Coronary artery (tissue), 2 donors: ENCODE measurements at places on chromosomes 2 and 18.

DNA sequence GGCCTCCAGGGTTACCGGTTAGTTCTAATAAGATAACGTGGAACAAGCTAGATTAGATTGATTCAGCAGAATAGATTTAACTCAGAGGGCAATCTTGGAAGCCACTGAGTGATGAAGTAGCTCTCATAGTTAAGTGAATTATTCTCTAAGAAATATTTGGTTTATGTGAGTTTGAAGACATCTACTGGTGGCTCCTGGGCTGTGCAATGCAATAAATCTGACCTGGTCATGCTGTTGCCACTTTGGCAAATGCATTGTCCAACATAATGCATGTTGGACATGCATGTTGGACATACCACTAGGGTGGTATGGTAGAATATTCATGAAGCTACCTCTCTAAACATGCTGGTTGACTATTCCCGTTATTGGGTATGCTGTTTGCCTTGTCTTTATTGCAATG is 493.7 kb upstream of the VRK2 start:
- no peak for DNase-seq

- DNase-seq, result no peak
These were observed 19.0 kb downstream of the TWSG1 start for GRCh38 chr18:9353596-9353995.

- DNase-seq, result no peak
These were observed 136.9 kb upstream of the CAB39 start for GRCh38 chr2:230575642-230576324.

DNA sequence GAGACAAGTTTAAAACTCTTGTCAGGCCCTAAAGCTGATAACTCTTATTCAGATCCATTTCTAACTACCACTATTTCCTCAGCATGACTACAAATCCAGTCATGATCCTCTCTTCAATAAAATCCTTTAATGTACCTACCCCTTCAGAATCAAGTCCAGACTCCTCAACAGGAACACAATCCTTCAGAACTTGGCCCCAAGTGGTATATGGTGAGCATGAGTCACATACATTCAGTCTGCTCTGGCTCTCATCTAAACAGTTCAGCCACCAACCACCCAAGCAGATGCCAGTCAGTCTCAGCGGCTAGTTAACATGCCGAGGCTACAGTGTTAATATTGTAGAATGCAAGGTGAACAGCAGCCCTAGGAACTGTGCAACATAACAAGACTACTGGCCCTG is 9.7 kb downstream of the LMAN2L start:
- DNase-seq, result no peak

DNA sequence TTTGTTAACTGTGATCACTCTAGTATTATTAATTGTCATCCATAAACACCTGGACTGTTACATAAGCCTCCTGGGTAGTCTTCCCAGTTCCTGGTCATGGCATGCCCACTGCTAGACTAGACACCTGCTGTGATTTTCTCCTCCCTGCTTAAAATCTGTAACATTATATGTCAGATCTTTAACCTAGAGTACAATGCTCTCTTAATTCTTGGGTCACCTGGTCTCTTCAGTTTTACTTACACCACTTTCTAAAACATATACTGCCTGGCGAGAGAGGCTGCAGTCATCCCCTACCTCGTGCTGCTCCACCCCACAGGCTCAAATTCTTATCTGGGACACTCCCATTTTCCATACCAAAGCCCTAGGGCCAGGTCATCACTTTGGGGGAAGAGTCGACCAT is 161.3 kb downstream of the CDH2 start:
- no peak for DNase-seq

DNA sequence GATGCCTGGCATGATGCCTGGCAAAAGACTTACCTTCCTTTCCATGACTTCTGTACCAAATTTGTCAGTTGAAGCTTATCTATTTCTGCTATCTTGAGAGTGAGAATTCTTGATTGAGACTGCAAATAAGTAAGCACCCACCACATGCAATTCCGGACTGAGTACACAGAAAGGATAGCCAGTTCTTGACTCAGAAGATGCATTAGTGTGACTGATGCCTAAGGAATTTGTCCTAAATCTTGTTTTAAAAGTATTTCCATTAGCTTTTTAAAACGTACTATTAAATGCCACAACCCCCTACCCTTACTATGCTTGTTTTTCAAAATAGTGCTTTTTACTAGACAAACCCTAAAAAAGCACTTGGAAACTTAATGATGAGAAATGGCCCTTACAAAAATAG is 545 bp downstream of the MPP4 start:
- DNase-seq, result no peak

DNA sequence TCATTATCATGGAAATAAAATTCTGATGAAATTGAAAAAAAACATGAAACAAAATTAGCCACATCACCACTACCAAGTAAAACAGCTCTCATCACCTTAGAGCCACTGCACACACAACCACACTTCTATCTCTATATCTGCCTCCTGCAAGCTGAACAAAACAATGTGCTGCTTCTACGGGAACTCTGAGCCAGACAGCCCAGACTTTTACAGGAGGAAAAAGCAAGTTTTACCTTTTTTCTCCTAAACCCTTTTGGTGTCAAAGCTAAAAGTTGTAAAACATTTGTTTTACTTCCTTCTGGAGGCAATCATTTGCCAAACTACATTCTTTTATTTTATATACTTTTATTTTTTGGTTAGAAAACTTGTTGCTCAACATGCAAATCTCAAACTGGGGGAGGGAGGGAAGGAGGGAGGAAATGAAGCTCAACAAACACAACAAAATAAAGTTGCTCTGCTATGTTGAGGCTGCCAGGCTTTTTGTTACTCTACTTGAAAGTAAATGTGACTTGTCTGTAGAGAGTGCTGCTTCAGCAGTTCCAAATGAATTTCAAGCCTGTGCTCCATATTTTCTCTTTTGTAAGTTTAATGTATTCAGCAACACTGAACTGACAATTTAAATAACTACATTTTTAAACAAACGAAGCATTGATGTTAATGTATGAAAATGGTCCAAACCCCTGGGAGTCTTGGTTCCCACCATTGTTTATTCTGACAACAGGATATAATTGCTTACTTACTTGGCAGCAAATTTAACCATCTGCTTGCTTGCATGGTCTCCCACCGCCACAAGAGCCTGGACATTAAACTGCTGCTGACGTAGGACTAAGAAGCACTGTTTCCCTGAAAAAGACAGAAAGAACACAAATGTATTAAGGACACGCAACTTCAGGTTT is 24.5 kb downstream of the DARS1 start:
- DNase-seq, result no peak

DNA sequence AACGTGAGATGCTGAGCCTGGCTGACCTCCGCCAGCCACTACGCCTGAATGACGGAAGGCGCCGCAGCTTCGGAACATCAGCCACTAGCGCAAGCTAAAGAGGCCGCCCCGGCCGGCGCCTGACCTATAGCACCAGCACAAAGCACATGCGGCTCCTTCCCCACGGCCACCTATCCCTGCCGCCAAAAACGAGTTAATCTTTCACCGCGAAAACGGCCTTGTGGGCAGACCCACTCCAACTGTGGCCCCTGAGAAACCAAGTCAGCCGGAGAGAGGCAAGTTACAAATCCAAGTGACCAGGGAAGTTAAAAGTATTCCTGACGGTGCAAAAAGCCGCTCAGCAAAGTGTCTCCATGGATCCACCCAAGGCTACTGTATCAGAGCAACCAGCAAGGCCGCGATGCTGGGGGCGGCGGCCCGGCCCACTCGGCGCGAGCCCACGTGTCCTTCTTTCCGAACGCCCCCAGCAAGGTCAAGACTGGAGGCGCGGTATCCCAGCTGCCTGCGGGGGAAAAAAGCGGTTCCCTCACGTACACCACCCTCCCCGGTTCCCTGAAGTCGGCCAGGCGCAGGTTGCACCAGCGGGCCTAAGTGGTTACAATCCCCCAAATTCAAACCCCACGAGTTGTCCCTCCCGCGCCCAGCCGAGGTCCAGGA is 575 bp downstream of the HSPD1 start:
- DNase-seq, result peak; percentile 84

- no peak for DNase-seq
These were observed 33.7 kb upstream of the APCDD1 start for GRCh38 chr18:10420561-10421352.

- DNase-seq, result no peak
These were observed 67.6 kb downstream of the AGAP1 start for GRCh38 chr2:235561450-235561849.

GRCh38 chr18:67935638-67936037 is 419.1 kb upstream of the DSEL start:
- DNase-seq, result no peak

- peak; percentile 90 for DNase-seq
These were observed 36.9 kb downstream of the RPL37A start for GRCh38 chr2:216535454-216535995.

DNA sequence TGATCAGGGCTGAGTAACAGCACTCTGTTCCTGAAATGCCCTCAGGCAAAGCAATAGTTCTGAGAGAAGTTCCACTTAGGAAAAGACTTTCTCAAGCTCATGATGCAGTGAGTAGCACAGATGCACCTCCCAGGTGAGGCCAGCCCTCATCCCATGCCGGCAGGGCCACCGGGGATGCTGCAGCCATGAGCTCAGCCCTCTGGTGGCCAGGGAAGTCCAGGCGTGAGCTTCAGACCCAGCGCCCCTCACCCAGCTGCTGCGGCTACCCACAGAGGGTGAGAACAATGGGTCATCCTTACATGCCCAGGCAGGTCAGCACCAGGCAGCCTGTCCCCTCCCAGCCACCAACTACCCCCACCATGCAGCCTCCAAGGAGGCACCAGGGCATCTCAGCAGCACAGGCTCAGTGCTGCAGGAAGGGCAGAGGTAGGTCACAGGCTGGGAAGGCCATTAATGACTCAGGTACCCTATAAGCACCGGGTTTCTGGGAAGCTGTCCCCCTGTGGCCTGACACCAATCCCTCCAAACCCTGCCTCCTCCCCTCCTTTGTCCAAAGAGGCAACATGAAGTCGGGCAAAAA is 50.6 kb downstream of the TTC32 start:
- DNase-seq, result peak; percentile 53

DNA sequence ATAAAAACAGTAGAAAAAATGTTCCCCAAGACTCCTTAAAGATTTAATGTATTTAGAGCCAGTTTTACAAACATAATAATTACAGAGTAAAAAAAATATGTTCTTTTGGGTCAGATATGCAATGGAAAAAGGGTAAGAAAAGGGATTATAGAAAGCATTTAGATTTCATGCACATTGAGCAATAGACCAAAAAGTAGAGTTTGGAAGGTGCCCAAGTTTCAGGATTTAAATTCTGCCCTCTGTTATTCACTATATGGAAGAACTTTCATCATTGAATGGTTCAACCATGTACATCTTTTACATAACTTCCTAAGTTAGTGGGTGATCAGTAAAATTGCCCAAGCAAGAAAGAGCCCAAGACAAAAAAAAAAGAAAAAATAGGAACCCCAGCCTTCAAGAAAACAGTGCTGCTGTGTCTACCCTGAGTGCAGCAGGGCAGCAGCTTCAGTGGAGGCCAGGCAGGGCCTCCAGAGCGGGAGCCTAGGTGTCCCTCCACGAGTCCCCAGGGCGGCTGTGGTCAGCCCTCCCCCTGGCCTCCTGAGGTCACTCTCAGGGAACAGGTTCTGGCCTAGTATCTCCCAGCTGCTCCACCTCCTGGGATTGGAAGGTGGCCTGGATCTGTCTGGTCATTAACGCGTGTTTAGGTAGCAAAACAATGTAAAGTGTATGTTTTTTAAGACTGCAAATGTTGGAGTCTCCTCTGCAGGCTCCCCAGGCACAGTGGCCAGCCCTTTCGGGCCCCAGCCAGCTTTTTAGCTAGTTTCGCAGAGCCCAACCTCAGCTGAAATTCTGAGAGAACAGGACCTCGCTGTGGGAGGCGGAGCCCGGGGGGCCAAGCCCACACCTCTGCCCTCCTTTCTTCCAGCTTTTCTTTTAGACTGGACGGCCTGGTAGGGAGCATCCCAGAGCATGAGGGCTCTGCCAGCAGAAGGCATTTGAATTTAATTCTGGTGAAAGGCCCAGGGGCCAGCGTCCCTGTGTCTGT is 77.3 kb downstream of the TEX51 start:
- DNase-seq, result no peak

- DNase-seq, result no peak
These were observed 508.4 kb downstream of the ZEB2 start for GRCh38 chr2:144011553-144011952.

DNA sequence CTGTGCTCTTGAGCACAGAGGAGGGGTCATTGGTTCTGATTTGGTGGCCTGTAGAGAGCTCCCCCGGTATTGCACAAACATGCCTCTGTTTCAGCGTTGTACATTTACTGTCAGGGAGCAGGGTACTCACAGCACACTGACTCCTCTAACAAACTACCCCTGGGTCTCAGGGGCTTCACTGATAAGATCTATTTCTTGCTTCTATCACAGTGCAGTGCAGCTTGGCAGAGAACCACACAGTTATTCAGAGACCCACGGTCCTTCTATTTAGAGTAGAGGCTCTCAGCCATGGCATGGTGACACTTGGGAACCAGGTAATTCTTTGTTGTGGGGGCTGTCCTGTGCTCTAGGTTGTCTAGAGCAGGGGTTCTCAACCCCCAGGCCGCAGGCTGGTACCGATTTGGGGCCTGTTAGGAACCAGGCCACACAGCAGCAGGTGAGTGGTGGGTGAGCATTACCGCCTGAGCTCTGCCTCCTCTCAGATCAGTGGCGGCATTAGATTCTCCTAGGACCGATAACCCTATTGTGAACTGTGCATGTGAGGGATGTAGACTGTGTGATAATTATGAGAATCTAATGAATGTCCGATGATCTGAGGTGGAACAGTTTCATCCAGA is 133.4 kb upstream of the MYCN start:
- no peak for DNase-seq

DNA sequence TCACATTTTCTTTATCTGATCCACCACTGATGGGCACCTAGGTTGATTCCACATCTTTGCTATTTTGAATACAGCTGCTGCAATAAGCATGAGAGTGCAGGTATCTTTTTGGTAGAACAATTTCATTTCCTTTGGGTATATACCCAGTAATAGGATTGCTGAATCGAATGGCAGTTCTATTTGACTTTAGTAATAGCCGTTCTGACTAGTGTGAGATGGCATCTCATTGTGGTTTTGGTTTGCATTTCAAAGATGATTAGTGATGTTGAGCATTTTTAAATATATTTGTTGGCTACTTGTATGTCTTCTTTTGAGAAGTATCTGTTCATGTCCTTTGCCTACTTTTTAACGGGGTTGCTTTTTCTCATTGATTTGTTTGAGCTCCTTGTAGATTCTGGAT is 72.3 kb downstream of the CCDC138 start:
- no peak for DNase-seq
